ENCODE measurements at places on chromosomes 7 and 10.

GRCh38 chr7:140217750-140218501 is 41.1 kb upstream of the KDM7A start:
- DNase-seq = no peak

GRCh38 chr7:609365-609764 is 89.7 kb upstream of the PDGFA start:
- no peak for DNase-seq

DNA sequence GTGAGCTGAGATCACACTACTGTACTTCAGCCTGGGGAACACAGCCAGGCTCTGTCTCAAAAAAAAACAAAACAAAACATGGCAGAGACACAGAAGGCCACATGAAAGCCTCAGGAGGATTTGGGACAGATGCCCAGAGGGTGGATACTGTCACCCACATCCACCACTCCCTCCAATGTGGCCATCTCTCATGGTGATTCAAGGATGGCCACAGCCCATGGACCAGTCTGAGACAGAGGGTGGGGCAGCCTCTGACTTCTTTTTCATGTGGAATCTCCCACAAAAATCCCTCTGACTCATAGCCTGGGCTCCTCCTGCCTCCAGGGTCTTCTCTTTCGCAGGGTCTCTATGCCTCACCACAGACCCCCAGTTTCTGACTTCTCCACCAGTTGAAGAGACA is 59.0 kb upstream of the GTF2I start:
- no peak for DNase-seq

GRCh38 chr10:110350812-110351211 is 46.1 kb upstream of the SMNDC1 start:
- DNase-seq = no peak
